Natural killer cell (primary cell): ENCODE measurements at places on chromosomes 6 and 20.
A peak's percentile ranks its signal among the peaks of the same experiment; 100 is the strongest.

DNA sequence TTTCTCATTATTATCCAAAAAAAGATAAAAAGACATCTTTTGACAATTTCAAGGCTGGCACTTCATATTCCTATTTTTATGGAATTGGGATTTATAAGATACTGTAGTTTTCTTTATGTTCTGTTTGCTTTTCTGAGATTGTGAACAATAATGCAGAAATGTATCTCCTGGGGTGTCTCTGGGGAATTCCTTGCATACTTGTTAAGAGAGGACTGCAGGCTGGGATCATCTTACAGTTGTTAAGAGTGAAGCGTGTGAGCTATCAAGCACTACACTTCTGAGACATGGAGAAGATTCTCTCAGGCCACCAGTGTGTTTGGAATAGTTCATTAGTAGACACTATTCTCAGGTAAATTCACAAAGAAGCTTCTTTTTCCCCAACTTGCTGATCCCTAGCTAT is 963.3 kb upstream of the GJE1 start:
- H3K27ac ChIP-seq, result no peak overlapping the region
- no peak overlapping the region for H3K4me3 ChIP-seq
- DNase-seq, result no peak
- no peaks in the 10 kb centered on the region for H3K36me3 ChIP-seq
- no peaks in the 10 kb centered on the region for H3K27me3 ChIP-seq

GRCh38 chr6:30025186-30025585 is 35.9 kb upstream of the POLR1H start:
- H3K4me3 ChIP-seq, result no peak overlapping the region
- no peak for DNase-seq
- no peaks in the 10 kb centered on the region for H3K27me3 ChIP-seq
- no peaks in the 10 kb centered on the region for H3K4me1 ChIP-seq
- no peaks in the 10 kb centered on the region for H3K36me3 ChIP-seq
- H3K27ac ChIP-seq, result no peak overlapping the region

GRCh38 chr6:166418691-166419143 is 36.0 kb upstream of the MPC1 start:
- H3K4me3 ChIP-seq, result no peak overlapping the region
- H3K27me3 ChIP-seq, result no peaks in the 10 kb centered on the region
- peak overlapping the region; percentile 16 for H3K27ac ChIP-seq
- H3K36me3 ChIP-seq, result no peaks in the 10 kb centered on the region

- H3K27ac ChIP-seq, result no peak overlapping the region
- no peak overlapping the region for H3K4me3 ChIP-seq
- H3K27me3 ChIP-seq, result no peaks in the 10 kb centered on the region
- peaks cover 6% of the 10 kb centered on the region for H3K4me1 ChIP-seq
- DNase-seq, result no peak
- H3K36me3 ChIP-seq, result no peaks in the 10 kb centered on the region
These were observed 251.6 kb downstream of the ERMARD start for GRCh38 chr6:170003027-170003426.

GRCh38 chr20:61895016-61895415 is 170.7 kb downstream of the TAF4 start:
- H3K27ac ChIP-seq, result no peak overlapping the region
- no peaks in the 10 kb centered on the region for H3K27me3 ChIP-seq
- DNase-seq, result no peak
- no peaks in the 10 kb centered on the region for H3K4me1 ChIP-seq
- H3K36me3 ChIP-seq, result no peaks in the 10 kb centered on the region

GRCh38 chr6:168343239-168344150 is 23.9 kb upstream of the DACT2 start:
- no peaks in the 10 kb centered on the region for H3K36me3 ChIP-seq
- no peak for DNase-seq
- H3K27me3 ChIP-seq, result no peaks in the 10 kb centered on the region
- H3K4me1 ChIP-seq, result peaks cover 21% of the 10 kb centered on the region
- H3K27ac ChIP-seq, result no peak overlapping the region

- no peak overlapping the region for H3K4me3 ChIP-seq
- DNase-seq, result no peak
- no peak overlapping the region for H3K27ac ChIP-seq
- no peaks in the 10 kb centered on the region for H3K27me3 ChIP-seq
- H3K36me3 ChIP-seq, result no peaks in the 10 kb centered on the region
These were observed 110.7 kb downstream of the TFAP2B start for GRCh38 chr6:50929323-50929722.

DNA sequence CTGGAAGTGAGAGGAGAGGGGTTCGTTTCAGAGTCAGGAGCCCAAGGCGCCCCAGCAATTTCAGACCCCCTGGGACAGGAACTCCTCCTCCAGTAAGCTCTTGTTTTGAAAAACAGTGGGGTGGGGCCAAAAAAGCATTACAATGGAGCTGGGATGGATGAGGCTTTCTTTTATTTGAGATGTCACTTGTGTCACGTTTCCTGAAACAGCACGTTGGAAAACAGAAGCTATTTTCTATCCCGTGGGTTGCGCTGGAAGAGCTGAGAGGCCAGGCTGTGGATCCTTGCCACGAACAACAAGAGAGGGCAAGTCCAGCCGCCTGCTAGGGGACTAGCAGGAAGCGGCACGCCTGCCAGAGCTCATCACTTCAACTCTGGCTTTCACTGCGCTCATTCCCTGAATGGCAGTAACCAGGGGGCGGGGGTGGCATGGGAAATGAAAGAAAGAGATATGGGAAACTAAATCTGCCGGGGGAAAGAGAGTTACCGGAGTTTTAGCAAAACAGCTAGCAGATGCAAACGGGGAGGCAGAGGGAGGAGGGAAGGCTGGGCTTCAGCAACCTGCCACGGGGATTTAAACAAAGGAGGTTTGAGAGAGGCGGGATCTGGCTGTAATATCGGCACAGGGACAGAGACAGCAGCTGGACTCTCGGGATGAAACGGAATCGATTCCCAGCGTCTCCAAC is 34.6 kb downstream of the GCNT2 start:
- DNase-seq, result no peak
- no peaks in the 10 kb centered on the region for H3K27me3 ChIP-seq
- H3K27ac ChIP-seq, result no peak overlapping the region
- H3K4me3 ChIP-seq, result no peak overlapping the region

GRCh38 chr6:138631566-138631965 is 132.3 kb upstream of the NHSL1 start:
- no peak for DNase-seq
- H3K27me3 ChIP-seq, result no peaks in the 10 kb centered on the region
- no peak overlapping the region for H3K27ac ChIP-seq
- no peaks in the 10 kb centered on the region for H3K4me1 ChIP-seq

GRCh38 chr6:69867639-69867976 is 1.3 kb downstream of the COL19A1 start:
- H3K27ac ChIP-seq, result peak overlapping the region; percentile 74
- peaks cover 13% of the 10 kb centered on the region for H3K4me1 ChIP-seq
- H3K4me3 ChIP-seq, result peak overlapping the region; percentile 45
- no peaks in the 10 kb centered on the region for H3K36me3 ChIP-seq
- peaks cover 31% of the 10 kb centered on the region for H3K27me3 ChIP-seq
- no peak for DNase-seq

- H3K36me3 ChIP-seq, result peaks cover 36% of the 10 kb centered on the region
- no peaks in the 10 kb centered on the region for H3K4me1 ChIP-seq
- no peaks in the 10 kb centered on the region for H3K27me3 ChIP-seq
- H3K27ac ChIP-seq, result no peak overlapping the region
These were observed 13.0 kb upstream of the NRM start for GRCh38 chr6:30703821-30704220.

DNA sequence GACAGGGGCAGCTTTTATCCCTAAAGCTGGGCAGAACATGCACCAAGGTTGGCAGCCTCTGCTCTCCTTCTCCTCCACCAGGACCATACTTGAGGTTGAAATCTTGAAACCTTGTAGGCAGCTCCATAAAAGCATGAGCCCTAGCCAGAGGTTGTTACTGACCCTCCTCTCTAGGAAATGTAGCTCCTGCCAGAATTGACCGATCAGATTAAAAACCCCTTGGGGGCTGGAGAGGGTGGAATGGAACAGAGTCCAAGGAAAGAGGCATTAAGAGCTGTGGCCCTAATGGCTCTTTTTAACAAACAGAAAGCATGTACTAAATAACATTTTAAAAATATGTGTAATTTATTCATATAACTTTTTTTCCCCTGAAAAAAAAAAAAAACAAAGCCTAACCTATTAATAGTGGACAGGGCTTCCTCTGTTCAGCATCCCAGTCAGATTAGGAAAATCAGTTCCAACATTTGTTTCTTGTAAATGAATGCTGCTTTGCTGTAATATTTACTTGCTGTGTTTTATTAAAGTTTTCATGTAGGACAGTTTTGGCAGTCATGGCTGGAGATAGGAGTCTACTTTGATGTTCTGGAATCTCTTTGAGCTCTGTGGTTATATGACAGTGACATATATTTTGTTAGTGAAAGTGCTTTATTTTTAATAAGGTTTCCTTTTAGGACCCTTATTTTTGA is 41.3 kb downstream of the MTHFD1L start:
- no peaks in the 10 kb centered on the region for H3K27me3 ChIP-seq
- no peak overlapping the region for H3K4me3 ChIP-seq
- no peak for DNase-seq
- H3K4me1 ChIP-seq, result no peaks in the 10 kb centered on the region

GRCh38 chr6:21084656-21085055 is 508.9 kb upstream of the SOX4 start:
- H3K36me3 ChIP-seq, result no peaks in the 10 kb centered on the region
- H3K27ac ChIP-seq, result no peak overlapping the region
- DNase-seq, result no peak

GRCh38 chr6:161578478-161578877 is 304.6 kb upstream of the AGPAT4 start:
- H3K27ac ChIP-seq, result no peak overlapping the region
- H3K27me3 ChIP-seq, result no peaks in the 10 kb centered on the region
- no peak for DNase-seq
- no peak overlapping the region for H3K4me3 ChIP-seq
- peaks cover 5% of the 10 kb centered on the region for H3K4me1 ChIP-seq

- H3K36me3 ChIP-seq, result peaks cover 12% of the 10 kb centered on the region
- no peaks in the 10 kb centered on the region for H3K27me3 ChIP-seq
- H3K27ac ChIP-seq, result peak within 1 kb of the TSS; percentile 91
- H3K4me3 ChIP-seq, result peak within 1 kb of the TSS; percentile 93
- H3K4me1 ChIP-seq, result peaks cover 36% of the 10 kb centered on the region
- DNase-seq, result peak; percentile 53
These were observed at the start of gene NFATC2 for GRCh38 chr20:51542571-51543421. NFATC2 (minus strand) TSS chr20:51542719; CDS start chr20:51542499, 220 bp downstream.

DNA sequence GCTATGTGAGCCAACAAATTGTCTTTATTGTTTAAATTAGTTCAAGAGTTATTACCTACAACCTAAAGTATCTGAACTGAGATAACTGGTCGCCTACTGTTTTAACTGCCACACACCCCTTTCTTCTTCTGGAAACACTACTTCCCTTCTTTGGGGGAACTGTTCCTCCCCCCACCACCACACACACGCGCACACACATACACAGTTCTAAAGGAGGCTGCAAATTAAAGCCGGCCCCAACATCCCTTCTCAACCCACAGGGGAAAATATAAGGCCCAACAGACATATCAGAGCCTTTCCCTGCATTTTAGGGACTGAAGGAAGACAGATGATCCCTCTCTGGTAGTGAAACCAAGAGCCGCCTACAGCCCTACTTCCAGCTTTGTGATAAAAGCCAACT is 348.0 kb upstream of the JARID2 start:
- no peak overlapping the region for H3K27ac ChIP-seq
- H3K4me1 ChIP-seq, result no peaks in the 10 kb centered on the region
- H3K4me3 ChIP-seq, result no peak overlapping the region

DNA sequence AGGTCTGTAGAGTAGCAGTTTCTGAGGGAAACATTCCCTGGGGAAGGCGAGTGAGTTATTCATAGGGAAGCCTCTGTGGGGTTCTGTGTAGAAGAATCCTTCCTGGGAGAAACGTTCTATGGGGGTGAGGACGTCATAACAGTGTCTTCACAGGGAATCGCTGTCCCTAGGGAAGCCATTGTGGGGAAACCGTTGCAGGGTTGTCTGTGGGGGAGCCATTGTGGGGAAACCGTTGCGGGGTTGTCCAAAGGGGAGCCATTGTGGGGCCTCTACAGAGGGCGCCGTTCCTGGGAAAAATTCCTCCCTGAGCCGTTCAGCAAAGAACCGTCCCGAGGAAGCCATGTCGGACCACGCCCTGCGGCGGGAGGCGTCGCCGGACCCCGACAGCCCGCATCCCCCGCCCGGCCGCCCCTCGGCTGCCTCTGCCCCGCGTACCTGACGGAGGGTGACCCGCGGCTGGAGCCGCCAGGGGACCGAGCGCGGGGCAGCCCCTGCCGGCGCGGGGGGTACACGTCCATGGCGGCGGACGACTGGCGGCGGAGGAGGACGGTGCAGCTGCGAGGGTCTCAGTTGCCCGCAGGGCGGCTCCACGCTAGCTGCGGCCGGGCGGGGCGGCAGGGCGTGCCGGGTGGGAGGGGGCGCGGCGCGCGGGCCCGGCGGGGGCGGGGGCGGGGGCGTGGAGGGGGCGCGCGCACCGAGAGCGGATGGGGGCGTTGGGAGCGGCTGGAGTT is at the start of gene DNAAF9:
TSS of gene DNAAF9 (minus strand) at position 630 of the 731 bp plus-strand sequence. CDS start at position 518, 112 bp downstream.
- H3K4me1 ChIP-seq, result peaks cover 22% of the 10 kb centered on the region
- peak; percentile 77 for DNase-seq
- H3K4me3 ChIP-seq, result peak within 1 kb of the TSS; percentile 74
- peaks cover under 1% of the 10 kb centered on the region for H3K27me3 ChIP-seq
- H3K27ac ChIP-seq, result peak within 1 kb of the TSS; percentile 66

- H3K27me3 ChIP-seq, result no peaks in the 10 kb centered on the region
- no peak overlapping the region for H3K27ac ChIP-seq
- H3K36me3 ChIP-seq, result no peaks in the 10 kb centered on the region
- no peak overlapping the region for H3K4me3 ChIP-seq
- DNase-seq, result no peak
- no peaks in the 10 kb centered on the region for H3K4me1 ChIP-seq
These were observed 281.7 kb upstream of the GJE1 start for GRCh38 chr6:141851063-141851462.

GRCh38 chr6:37862992-37863391 is 43.5 kb downstream of the ZFAND3 start:
- H3K27ac ChIP-seq, result no peak overlapping the region
- no peak for DNase-seq
- no peaks in the 10 kb centered on the region for H3K36me3 ChIP-seq
- H3K27me3 ChIP-seq, result no peaks in the 10 kb centered on the region

- peaks cover 3% of the 10 kb centered on the region for H3K36me3 ChIP-seq
- peak; percentile 46 for DNase-seq
- H3K4me1 ChIP-seq, result peaks cover 22% of the 10 kb centered on the region
- no peaks in the 10 kb centered on the region for H3K27me3 ChIP-seq
These were observed 3.0 kb downstream of the E2F3 start for GRCh38 chr6:20404641-20405032.

DNA sequence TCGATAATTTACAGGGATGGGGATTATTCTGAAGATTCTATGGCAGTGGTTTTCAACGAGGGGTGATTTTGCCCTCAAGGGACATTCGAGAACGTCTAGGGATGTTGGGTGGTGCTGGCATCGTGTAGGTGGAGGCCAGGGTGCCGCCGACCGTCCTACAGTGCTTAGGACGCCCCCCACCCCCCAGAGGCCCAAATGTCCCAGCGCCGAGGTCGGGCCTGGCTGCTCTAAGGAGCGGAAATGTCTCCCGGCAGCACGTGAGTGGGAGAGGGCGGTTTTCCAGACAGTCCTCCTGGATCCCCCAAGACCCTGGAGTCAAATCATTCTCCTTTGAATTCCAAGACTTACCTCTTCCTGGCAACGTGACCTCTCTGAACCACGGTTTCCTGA is 101.9 kb downstream of the CDH4 start:
- no peaks in the 10 kb centered on the region for H3K4me1 ChIP-seq
- no peak overlapping the region for H3K4me3 ChIP-seq
- no peak for DNase-seq

GRCh38 chr20:32967961-32968457 is 36.2 kb downstream of the SUN5 start:
- H3K27ac ChIP-seq, result peak overlapping the region; percentile 81
- peak; percentile 89 for DNase-seq
- no peaks in the 10 kb centered on the region for H3K27me3 ChIP-seq
- no peaks in the 10 kb centered on the region for H3K36me3 ChIP-seq

GRCh38 chr6:26554697-26555504 is 16.7 kb downstream of the HMGN4 start:
- DNase-seq, result peak; percentile 51
- H3K4me1 ChIP-seq, result peaks cover 23% of the 10 kb centered on the region
- H3K36me3 ChIP-seq, result no peaks in the 10 kb centered on the region
- peak overlapping the region; percentile 71 for H3K4me3 ChIP-seq
- no peaks in the 10 kb centered on the region for H3K27me3 ChIP-seq
